Ureter (tissue), 1 donor: ENCODE measurements at places on chromosomes 4 and X. TPM values are rescaled to one million over a fixed set of nuclear protein-coding genes. Genes with fewer than 3 reads are reported as not detected.

DNA sequence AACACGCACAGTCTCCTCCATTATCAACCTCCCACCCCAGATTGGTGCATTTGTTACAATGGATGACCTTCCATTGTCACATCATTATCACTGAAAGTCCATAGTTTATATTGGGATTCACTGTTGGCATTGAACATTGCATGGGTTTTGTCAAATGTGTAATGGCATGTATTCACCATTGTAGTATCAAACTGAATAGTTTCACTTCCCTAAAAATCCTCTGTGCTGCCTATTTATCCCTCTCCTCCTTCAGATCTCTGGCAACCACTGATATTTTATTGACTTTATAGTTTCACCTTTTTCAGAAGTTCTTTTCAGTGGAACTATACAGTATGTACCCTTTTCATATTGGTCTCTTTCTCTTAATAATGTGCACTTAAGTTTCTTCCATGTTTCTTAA is 1565.4 kb downstream of the PCDH18 start:
- no peak for DNase-seq

DNA sequence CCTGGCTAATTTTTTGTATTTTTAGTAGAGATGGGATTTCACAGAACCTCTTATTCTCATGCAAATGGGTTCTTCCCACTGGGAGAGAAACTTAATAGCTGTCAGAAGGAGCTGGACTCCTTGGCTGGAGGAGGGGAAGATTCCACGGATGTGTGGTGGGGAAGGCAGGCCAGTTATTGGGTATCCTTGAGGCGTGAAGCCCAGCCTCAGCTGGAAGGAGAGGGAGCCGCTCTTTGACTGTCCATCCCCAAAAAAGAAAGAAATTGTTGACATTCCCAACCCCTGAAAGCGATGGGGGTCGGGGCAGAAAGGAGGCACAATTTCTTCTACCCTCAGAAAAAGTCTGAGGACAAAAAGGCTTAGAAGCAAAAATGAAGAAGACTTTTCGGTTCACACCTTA is 983.1 kb upstream of the PABPC4L start:
- no peak for DNase-seq

DNA sequence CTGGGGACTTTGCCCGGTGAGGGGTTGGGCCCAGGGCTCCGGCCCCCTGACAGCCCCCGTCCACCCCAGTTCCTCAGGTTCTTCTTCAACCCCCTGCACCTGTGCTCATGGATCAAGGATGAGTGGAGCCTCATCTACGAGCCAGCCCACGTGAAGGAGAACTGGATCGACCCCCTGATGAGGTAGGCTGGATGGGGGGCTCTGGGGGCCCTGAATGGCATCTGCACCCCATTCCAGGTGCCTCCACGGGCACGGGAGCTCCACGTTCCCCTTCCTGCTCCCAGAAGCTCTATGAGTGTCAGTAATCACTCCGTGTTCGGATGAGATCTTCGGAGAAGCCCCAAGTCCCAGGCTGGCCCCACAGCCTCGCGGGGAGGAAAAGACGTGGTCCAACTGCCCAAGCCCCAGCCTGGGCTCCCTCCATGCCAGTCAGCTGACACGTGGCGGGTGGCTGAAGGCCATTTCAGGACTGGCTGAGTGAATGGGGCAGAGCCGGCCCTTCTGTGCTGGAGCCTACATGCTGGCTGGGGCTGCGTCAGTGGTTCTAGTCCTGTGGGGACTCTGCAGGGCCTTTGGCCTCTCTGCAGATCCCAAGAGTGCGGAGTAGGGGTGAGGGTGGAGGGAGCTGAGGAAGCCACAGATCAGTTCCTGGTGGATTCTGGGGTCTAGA is 24.4 kb downstream of the CFAP99 start:
- DNase-seq: no peak

The GRIA3 gene
- 3.5 TPM for total RNA-seq

The ARAP2 gene
- total RNA-seq: 45.7 TPM

The SSX4 gene
- total RNA-seq: not detected
